ENCODE measurements at places on chromosomes 4 and X. TPM values are rescaled to one million over a fixed set of nuclear protein-coding genes. Genes with fewer than 3 reads are reported as not detected.

DNA sequence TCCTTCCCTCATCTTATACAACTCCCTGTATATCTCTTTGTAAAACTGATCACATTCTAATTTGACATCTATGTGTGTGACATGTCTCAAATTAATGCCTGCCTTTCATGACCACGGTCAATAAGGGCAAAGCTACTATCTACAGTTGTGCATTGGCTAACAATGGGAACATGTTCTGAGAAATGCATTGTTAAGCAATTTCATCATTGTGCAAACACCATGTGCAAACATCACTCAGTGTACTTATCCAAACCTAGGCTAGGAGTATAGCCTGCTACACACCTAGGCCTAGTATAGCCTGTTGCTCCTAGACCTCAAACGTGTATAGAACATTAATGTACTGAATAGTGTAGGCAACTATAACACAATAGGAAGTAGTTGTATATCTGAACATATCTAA lies 95.0 kb downstream of the BANK1 start:
- DNase-seq, result no peak

DNA sequence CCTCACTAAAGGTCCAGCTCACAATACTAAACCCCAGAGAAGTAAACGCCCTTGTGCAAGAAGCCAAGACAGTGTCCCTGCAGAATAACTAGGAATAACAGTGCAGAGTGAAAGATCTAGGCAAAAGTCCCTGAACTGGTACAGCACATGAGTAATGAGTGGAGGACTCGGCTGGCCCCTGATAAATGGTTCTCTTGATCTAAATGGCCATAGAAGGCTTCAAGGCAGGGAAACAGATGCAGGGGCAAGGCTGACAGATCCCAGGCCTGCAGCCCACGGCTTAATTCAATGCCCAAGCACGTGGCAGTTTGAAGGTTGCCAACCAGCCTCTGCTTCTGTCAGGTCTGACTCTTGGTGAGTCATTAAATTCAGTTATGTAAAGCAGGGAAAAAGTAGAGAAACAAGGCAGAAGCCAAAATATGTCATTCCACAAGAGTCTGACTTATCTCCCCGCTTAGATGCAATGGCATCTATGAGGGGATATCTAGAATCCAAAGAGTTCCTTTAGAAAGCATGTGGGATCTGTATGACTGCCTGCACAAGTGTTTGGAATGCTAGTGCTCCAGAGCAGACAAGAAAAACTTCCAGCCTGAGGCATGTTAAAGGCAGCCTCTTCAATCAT lies 121.3 kb downstream of the PRDM5 start:
- DNase-seq, result no peak

The CT45A3 gene
- not detected for polyA plus RNA-seq

The UGT2B17 gene
- not detected for polyA plus RNA-seq

The PLXNB3 gene
- polyA plus RNA-seq, result 2.1 TPM

Measured in left renal pelvis (tissue), 4 donors.